ENCODE measurements at places on chromosomes 7 and 10. TPM values are rescaled to one million over a fixed set of nuclear protein-coding genes. Genes with fewer than 3 reads are reported as not detected.

DNA sequence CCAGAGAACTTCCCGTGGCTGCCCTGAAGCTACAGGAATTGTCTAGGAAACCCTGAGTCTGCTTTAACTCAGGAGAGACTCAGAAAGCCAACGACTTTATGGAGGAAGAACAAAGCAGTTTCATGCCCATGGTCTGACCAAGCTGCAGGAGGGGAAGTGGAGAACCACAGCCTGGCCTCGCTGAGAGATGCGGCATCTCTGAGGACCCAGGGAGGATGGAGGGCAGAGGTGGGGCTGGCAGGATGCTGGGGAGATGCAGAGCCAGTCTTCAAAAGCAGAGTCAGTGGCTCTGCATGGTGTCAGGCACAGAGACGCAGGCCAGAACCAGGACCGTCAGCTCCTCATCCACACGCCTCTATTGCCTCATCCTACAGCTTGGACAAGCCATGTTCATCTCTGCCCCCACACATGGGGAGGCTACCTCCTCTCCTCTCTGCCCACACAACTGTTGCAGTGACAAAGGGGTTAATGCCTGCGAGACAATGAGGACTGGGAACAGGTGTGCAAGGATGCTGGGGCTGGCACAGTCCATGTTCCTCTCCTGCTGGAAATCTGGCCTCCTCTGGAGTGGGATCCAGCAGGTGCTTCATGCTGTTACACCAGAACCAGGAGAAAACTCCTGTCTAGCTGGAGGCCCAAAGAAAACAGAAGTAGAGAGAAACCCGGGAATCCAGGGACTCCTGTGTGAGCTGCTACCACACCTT lies 267.0 kb downstream of the PLXNA4 start:
- no peak for DNase-seq

GRCh38 chr10:88932539-88933256 lies 19.9 kb downstream of the ACTA2 start:
- peak; percentile 91 for DNase-seq

- no peak for DNase-seq
These were observed 114.2 kb downstream of the DYNC1I1 start for GRCh38 chr7:95886501-95887090.

- peak; percentile 91 for DNase-seq
These were observed 50.4 kb upstream of the C7orf33 start for GRCh38 chr7:148540041-148540738.

DNA sequence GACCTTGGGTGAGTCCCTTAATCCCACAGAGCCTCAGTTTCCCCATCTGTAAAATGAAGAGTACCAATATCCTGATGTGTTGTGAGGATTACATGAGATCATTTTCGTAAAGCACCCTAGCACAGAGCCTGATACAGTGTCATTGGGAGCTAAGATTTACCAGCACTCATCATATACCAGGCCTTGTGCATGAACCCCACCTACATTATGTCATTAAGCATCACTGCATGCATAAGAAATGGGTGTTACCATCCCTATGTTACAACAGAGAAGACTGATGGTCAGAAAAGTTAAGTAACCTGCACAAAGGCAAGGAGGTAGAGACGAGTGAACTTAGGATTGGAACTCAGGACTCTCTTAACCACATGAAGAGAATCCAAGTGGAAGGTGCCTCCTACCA lies 290.6 kb downstream of the KCNMA1 start:
- no peak for DNase-seq

DNA sequence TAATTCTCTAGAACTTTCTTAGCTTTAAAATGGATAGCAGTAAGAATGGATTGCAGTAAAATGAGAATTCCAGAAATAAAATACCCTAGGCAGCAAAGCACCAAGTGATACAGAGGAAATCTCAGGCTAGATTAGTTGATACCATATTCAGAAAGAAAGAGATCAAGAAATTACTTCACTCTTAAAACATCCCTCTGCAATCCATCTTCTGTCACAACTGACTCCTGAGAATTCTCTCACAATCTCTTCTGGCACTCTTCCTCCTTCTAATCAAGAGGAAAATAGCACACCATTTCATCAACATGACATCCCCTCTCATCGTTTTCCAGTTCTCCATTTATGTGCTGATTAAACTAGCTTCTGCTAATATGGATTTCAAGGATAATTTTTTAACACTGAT lies 42.2 kb upstream of the LAMB1 start:
- peak; percentile 96 for DNase-seq

GIMAP7 gene
- total RNA-seq: not detected

HECW1 gene
- total RNA-seq: 3.6 TPM

ENO4 gene
- total RNA-seq: 1.4 TPM

OR6B1 gene
- total RNA-seq: not detected

GRCh38 chr10:103175580-103176285 lies 17.3 kb downstream of the NT5C2 start:
- no peak for DNase-seq

DNA sequence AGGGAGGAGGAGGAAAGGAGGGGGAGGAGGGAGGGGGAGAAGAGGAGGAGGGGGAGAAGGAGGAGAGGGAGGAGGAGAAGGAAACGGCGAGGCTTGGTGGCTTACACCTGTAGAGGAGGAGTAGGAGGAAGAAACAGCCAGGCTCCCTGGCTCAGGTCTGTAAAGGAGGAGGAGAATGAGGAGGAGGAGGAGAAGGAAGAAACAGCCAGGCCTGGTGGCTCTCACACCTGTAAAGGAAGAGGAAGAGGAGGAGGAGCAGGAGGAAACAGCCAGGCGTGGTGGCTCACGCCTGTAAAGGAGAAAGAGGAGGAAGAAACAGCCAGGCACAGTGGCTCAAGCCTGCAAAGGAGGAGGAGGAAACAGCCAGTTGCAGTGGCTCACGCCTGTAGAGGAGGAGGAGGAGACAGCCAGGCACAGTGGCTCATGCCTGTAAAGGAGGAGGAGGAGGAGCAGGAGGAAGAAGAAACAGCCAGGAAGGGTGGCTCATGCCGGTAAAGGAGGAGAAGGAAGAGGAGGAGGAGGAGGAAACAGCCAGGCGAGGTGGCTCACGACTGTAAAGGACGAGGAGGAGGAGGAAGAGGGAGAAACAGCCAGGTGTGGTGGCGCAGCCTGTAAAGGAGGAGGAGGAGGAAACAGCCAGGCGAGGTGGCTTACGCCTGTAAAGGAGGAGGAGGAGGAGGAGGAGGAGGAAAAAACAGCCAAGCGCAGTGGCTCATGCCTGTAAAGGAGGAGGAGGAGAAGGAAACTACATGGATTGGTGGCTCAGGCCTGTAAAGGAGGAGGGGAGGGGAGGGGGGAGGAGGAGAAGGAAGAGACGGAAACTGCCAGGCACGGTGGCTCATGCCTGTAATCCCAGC lies 14.9 kb upstream of the CRCP start:
- DNase-seq: peak; percentile 90

SLC26A3 gene
- total RNA-seq: not detected

SEC61G gene
- total RNA-seq: 764 TPM

BMPER gene
- total RNA-seq: 157 TPM

RGR gene
- total RNA-seq: not detected

- DNase-seq: no peak
These were observed 35.3 kb upstream of the NKX2-3 start for GRCh38 chr10:99497343-99498025.

GRCh38 chr10:1706711-1707110 lies 30.6 kb downstream of the ADARB2 start:
- DNase-seq: no peak

IFIT1B gene
- total RNA-seq: not detected

DNA sequence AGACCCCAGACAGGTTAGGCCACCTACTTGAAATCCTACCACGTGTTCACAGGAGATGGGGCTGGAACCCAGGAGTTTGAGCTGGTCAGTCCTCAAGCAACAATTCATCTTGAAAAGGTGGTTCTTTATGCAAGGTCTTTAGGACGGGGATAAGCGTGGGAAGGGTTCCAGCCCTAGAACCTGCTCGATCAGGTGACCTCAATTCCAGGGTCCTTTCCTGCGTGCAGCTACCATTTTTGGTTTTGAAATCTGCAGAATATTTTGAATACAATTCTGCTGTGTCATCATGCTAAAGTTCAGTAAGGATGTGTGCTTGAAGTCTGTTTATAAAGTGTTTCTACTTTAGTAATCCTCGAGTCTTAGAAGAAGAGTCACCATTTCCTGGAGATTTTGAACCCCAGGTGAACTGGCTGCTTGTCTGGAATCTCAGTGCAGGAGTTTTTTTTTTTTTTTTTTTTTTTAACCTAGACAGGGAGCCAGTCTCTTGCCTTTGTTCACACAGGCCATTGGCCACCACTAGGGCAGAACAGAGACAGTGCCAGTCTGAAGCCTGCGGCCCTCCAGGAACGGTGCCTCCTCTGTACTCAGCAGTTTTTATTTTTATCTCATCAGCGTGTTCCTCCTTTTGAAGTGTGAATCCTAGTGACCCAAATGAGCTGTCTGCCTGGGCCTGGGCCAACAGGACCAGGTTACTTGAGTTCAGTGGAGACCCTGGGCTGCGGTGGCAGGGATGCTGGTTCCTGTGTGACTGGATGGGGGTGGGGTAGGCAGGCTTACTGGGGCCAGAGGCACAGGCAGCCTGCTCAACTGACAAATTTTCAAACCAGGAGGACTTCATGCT lies 54.6 kb downstream of the EEPD1 start:
- peak; percentile 26 for DNase-seq

- DNase-seq: no peak
These were observed 15.1 kb downstream of the ANTXRL start for GRCh38 chr10:46301721-46302479.

DNA sequence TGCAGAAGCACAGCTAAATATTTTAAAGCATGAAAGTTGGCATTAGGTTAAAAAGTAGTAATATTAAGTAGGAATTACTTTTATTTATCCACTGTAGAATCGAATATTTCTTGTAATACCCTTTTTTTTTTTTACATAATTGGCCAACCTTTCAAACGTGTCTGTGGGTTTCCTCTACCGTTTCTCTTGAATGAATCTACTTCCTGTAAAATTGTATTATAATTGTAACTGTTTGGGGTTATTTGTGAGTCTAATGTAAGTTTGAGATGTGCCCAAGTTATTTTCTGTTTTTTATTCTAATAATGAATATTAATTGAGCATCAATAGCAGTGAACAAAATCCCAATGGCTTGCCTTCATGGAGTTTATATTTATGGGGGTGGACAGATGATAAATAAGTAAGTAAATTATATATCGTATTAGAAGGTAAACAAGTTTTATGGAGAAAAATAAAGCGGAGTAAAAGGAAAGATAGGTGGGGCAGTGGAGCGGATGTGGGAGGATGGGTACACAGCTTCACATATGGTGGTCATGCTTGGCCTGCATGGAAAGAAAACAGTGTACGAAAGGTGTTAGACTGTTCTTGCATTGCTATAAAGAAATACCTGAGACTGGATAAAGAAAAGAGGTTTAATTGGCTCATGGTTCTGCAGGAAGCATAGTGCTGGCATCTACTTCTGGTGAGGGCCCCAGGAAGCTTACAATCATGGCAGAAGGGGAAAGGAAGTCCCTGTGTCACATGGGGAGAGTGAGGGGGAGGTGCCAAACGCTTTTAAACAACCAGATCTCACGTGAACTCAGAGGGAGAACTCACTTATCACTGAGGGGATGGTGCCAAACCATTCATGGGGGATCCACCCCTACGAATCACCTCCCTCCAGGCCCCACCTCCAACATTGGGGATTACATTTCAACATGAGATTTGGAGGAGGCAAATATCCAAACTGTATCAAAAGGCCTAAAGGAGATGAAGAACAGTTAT lies 5.4 kb downstream of the TSPAN13 start:
- DNase-seq: no peak

DNA sequence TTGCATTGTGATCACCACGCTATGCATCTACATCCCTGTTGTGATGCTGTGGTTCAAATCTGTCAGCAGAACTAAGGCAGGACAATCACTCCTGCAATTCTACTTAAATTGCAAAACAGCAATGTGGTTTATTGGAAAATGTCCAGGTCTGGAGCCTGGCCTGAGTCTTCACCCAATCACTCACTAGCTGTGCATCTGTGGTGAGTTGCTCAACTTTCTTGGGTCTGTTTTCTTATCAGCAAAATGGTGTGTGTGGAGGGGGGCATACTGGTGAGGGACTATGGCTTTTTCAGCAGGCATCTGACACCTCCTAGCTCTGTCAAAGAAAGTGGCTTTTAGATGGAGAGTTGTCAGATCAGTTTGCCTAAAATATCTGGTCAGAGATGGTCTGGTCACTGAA lies 108.3 kb upstream of the FEZF1 start:
- peak; percentile 94 for DNase-seq

DNA sequence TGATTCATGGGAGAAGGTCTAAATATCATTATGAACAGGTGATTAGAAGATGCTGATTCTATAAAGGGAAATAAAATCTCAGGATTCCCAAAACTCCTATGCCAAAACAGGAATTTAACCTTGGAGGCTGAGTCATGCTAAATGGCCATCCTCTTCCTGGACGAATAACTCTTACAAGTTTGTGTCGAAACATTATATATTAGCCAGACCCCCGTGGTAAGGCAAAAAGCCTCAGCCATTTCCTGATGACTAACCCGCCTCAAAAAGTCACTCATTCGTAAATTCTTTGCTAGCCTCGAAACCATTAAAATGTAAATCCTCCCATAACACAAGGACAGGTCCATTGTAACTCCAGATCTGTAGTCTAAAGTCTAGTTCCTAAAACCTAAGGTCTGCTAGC lies 32.0 kb downstream of the CUL2 start:
- DNase-seq: peak; percentile 93

GRCh38 chr7:33885290-33886148 lies 19.8 kb upstream of the BMPER start:
- no peak for DNase-seq

DNA sequence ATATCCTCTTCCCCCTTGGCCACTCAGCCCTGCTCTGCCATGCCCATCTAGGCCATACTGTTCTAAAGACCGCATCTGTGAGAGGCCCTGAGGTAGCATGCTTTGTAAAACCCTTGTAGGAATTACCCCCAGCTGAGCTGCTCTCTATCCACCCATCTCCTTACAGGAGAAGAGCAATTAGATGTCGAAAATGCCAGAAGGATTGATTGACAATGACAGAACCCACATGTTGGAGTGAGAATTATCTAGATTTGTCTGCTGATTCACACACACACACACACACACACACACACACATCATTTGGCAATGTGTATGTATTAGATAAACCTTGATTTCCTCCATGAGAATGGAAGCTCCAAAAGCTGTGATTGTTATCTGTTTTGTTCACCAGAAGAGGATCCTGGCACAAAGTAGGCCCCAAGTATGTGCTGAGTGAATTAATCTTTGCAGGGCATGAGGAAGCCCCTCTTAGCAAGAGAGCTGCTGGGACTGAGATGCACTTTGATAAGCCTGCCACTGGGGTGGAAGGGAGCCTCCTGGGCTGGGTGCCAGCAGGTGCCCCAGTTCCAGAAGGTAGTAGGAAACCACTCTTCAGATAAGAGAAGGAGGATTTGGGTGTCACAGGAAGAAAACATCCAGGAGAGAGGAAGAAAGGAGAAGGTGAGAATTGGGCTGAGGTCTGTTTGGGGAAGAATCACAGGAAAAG lies 187.5 kb upstream of the ADO start:
- no peak for DNase-seq

DNA sequence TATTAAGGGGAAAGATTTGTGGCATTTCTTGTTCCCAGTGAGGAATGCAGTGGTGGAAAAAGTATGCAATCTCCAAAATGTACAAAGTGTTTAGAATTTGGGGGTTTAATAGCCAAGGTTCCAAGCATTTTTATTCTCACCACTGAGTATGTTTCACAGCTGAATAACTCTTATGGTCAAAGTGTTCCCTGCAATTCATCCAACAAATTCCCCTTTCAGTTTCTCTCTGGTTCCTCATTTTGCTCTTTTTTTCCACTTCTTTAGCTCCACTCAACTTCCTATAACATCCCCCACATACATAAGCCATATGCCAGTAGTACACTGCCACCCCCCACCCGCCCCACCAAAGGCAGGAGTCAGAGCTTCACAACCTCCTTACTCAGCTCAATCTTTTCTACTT lies 4.6 kb downstream of the HECW1 start:
- peak; percentile 4 for DNase-seq

GRCh38 chr10:101226491-101227428 lies 2.5 kb downstream of the LBX1 start:
- DNase-seq: no peak
